Stimulated activated CD4-positive, alpha-beta T cell treated with anti-CD3 and anti-CD28 coated beads, Interleukin-15, amount 100 ng/mL, for 1 hour (primary cell): ENCODE measurements at places on chromosomes 1 and 21.

DNA sequence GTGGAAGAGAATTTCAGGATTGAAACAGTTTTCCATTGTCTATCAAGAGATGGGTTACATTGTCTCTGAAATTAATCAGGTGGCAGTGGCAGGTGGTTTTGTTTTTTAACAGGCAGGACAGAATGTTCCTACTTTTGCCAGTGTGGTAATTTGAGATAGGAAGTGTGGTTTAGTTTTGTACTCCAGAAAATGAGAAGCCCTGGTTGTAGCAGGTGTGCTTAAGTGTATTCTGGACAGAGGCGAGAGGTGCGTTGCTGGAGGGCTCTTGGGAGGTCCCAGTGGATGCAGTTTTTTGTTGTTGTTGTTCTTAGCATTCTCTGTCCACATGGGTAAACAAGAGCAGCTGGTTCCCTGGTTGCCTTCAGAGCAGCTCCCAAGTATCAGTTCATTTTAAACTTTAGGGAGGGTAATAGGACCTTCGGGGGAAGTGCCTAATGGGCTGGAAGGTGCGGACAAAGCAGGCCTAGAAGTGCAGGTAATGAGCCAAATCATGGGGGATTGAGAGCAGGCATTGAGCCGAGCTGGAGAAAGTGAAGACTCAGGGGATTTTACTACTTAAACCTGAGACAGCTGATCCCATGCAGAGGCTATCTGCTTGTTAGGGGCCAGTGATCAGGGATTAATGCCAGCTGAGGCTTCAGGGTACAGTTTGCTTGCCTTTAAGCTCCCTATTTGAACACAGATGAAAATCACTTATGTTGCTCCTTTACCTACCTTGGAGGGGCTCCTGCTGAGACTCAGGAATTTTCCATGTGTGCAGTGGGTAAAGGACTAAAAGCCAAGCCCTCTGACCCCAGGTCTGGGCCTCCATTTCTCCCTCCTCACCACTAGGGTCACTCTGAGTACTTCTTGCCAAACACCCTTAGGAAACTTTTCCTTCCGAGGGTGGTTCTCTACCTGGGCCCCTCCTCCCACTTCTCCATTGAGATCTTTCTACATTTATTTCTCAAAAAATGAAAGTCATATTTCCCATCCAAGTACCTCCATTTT lies 6.1 kb downstream of the PFKFB2 start:
- DNase-seq: no peak

- no peak for DNase-seq
Observed at GRCh38 chr1:2105781-2106524, 55.7 kb downstream of the PRKCZ start.

- no peak for DNase-seq
Observed at GRCh38 chr1:196412326-196412725, 195.9 kb downstream of the KCNT2 start.

GRCh38 chr1:107135463-107135862 lies 5.4 kb upstream of the NTNG1 start:
- no peak for DNase-seq

- no peak for DNase-seq
Observed at GRCh38 chr1:224616756-224617409, 766 bp downstream of the CNIH3 start.

DNA sequence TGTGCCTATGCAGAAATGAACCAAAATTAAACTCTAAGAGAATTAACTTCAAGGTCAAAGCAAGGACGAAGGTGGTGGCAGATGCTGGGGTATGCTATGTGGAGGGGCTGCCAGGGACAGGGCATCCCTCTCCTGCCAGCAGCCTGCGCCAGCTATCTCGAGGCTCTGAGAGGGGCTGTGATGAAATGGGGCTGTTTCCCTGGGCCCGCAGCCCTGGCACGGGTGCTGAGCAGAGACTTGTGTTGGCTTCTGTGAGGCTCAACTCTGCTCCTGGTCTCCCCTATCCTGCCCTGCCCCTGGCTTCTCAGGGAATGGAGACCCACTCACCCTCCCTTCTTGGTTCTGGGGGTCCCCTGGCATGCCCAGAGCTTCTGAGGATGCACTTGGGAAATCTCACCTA lies 41.9 kb upstream of the TIAM1 start:
- DNase-seq: no peak

GRCh38 chr1:119310301-119310700 lies 58.3 kb upstream of the HAO2 start:
- DNase-seq: no peak

DNA sequence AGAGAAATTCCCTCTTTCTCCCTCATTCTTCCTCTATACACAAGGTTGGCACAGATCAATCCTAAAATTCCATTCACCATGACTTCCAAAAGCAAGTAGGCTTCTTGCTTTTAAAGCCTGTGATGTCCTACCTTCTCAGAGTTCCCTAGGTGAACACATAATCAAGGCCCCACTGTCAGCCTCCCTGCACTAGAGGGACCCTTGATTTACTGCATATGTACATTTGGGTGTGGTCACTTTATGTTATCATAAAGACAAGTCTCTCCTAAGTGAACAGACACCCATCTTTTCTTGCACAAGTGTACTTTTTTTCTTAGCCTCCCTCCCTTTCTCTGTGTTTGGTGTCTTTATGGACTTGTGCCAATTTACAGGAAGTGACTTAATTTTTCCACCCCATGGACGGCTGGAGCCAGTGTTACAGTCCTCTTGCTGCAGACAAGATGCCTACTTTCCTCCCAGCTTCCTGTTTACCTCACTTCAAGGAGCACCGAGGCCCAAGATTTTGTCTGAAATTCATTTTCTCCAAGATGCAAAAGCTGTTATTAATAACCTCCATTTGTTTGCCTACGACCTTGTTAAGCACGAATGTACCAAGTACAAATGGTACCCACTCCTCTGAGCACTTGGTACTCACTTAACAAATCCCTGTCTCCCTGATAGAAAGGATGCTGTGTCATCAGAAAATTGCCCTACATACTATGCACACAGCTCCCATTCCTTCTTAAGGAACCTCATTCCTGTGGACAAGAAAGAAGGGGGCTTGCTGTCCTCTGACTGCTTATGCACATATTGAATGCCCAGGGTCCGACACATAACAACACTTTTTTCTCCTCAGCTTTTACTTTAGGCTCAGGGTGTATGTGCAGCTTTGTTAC lies 82.8 kb upstream of the SLC44A3 start:
- no peak for DNase-seq

GRCh38 chr1:219174460-219175211 lies 958 bp downstream of the LYPLAL1 start:
- DNase-seq: no peak

DNA sequence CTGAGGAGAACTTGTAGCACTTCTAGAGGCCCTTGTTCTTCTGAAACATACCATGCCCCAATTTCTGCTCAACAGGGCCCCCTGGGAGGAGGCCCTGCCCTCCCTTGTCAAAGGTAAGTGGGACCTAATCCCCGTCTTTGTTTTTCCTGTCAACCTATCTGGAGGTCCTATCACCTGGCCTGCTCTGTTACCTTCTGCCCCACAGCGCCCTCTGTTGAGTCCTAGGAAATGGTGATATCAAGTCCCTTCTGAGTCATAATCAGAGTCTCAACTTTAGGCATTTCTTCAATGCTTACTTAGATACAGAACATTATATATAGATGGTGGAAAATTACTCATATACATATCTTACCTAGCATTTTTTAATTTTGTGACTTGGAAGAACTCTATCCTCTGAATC lies 28.2 kb upstream of the FCRL4 start:
- DNase-seq: no peak

GRCh38 chr1:11188858-11189451 lies at the start of gene ANGPTL7:
Gene ANGPTL7, plus strand, starts transcription at chr1:11189355. Its CDS starts 225 bp downstream, at chr1:11189580.
- no peak for DNase-seq

DNA sequence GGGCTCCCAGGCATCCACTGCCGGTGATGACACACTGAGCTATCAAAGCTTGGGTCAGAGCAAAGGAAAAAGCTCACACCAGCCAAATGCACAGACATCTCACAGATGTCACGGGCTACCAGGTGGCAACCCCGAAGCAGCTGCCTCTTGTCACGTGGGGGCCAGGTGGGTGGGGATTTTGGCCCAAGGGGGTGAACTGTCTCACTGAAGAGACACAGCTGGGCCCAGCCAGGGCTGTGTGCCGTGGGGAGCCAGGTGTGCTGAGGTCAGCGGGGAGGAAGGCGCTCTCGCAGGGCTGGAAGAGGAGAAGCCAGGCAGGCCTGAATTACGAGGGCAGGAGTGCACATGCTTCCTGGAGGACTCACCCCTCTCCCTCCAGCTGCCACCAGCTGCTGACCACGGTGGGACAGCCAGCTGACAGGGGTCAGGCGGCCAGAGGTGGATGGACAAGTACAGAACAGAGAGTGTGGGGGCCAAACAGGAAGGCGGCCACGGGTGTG lies 32.4 kb downstream of the KCNN3 start:
- no peak for DNase-seq

DNA sequence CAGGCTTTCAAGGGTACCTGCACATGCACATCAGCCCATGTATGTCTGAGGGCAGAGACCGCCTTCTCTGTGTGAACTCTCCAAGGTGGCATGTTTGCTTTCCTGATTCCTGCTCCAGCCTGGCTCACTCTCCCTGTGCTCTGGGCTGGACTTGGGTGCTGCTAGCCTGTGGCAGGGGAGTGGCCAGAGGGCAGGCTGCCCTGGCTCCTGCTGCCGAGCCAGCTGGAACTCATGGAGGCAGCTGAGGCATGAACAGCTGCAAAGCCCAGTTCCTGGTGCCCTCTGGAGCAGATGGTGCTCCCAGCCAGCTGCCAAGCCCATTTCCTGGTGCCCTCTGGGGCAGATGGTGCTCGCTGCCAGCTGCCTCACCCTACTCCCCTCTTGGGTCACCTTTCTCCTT lies 7.6 kb downstream of the UBL4B start:
- DNase-seq: no peak

- no peak for DNase-seq
Observed at GRCh38 chr21:46199436-46200373, 15.4 kb upstream of the SPATC1L start.

DNA sequence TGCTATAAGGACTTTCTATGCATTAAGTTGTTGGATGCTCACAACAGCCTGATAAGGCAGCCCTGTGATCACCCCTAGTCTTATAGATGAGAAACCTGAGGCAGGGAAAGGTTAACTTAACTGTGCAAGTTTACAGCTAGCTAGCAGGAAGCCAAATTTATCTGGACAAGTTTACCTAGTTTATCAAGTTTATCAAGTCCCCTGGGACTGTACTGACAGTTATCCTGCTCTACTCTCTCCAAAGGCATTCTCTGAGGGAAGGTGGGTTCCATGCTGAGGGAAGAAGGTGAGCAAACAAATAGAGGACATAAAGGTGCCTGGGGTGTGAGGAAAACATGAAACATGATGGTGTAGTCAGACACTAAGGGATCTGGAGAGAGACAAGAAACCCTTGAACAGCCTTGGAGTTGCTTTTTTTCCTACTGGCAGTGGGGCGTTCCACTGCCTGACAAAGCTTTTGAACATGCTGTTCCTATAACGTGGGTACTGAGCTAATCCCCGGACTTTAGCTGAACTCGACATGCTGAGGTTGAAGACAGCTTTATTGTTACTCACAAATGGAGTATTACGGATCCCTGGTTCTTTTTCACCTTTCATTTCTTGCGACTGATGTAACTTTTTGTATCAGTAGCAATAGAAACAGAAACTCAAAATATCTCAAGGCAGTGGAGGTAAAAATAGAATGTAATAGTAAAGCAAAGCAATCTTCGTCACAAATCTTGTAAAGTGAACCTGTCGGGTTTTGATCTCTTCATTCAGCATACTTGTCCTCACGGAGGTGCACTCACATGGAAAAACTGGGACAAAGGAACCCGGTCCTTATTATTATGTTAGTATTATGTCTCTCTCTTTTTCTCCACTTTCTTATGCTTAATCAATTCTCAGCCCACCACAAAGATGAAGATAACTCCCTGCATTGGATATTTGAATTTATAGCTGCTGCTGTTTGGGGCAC lies 42.4 kb upstream of the ESRRG start:
- no peak for DNase-seq

- no peak for DNase-seq
Observed at GRCh38 chr1:84773195-84773594, 82.9 kb upstream of the SSX2IP start.

- no peak for DNase-seq
Observed at GRCh38 chr1:53554592-53555305, 95.5 kb downstream of the DMRTB1 start.

GRCh38 chr1:229237320-229237719 lies 33.6 kb upstream of the RAB4A start:
- no peak for DNase-seq

DNA sequence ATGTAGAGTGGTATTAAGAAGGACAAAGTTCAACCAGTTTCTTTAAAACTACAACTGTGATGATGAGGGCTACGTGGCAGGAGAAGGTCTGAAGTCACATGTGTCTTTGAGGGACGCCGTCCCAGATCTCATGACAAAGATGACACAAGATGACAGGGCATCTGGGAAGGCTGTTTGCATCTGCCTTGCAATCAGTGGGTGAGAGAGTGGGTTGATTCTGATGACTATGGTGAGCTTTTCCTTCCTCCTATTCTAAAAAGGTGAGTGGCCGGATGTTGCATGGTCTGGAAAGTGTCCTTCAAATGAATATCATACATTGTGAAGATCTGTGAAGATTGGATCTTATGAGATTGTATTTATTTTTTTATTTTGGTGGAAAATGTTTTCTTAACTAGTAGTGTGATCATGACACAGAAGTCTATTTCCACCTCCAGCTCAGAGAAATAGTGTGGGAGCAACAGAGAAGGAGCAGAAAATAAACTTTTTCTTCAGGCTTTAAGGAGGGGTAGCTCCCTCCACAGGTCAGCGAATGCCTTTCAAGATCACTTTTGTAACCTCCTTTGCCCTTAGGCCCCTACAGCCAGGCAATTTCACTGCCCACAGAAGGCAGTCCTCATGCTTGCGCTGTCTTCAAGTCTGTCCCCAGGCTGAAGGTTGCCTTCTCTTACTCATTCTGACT lies 76.0 kb upstream of the ATF3 start:
- DNase-seq: no peak

DNA sequence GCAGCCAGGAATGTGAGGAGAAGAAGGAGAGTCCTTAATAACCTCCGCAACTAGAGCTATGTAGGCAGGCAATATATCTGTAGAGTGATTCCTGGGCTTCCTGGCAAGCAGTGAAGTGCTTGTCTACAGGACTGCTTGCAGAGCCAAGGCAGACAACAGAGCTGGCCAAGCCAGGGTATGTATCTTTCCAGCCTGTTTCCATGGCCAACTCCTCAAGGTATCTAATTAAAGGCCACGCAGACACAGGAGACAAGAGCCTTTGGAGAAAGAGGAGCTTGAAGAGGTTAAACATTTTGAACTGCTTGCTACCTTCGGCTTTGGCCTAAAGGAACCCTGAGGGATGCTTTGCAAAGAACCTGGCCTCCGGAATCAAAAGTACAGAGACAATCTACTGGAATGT lies 137.4 kb downstream of the PIGK start:
- no peak for DNase-seq
